T-cell (primary cell): ENCODE measurements at places on chromosomes 5 and 9. TPM values are rescaled to one million over a fixed set of nuclear protein-coding genes. Genes with fewer than 3 reads are reported as not detected.

Gene IFNA6
- not detected for total RNA-seq

Gene NR5A1
- total RNA-seq = 0.29 TPM

- no peaks in the 10 kb centered on the region for H3K27me3 ChIP-seq
- H3K4me1 ChIP-seq = no peaks in the 10 kb centered on the region
- DNase-seq = no peak
- no peak overlapping the region for H3K27ac ChIP-seq
These were observed 831.3 kb downstream of the MTRR start for GRCh38 chr5:8700222-8700621.

GRCh38 chr9:70865471-70865870, 255.9 kb downstream of the TRPM3 start:
- no peaks in the 10 kb centered on the region for H3K27me3 ChIP-seq
- H3K4me1 ChIP-seq = no peaks in the 10 kb centered on the region
- H3K27ac ChIP-seq = no peak overlapping the region
- H3K36me3 ChIP-seq = no peaks in the 10 kb centered on the region
- no peak overlapping the region for H3K4me3 ChIP-seq
- no peak for DNase-seq

DNA sequence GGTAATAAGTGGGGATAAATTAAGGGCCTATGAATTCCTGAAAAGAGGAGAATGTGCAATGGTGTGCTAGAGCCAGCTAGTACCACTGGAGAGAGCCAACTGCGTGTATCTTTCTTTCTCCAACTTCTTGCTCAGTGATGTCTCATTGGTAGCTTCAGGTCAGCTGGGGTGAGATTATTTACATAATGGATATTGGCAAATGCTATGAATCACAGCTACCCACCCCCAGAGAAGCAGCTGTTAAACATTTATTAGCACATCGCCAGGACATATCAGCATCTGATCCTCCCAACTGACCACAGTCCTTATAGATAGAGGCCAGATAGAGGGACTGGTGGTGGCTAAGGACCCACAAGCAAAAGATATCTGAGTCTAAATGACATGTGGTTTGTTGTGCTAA, 421.3 kb downstream of the ACTL7B start:
- H3K27me3 ChIP-seq = peaks cover 3% of the 10 kb centered on the region

GRCh38 chr9:111645806-111646205, 14.7 kb downstream of the DNAJC25 start:
- no peak overlapping the region for H3K27ac ChIP-seq
- no peak for DNase-seq
- peaks cover 17% of the 10 kb centered on the region for H3K36me3 ChIP-seq
- H3K4me1 ChIP-seq = no peaks in the 10 kb centered on the region

DNA sequence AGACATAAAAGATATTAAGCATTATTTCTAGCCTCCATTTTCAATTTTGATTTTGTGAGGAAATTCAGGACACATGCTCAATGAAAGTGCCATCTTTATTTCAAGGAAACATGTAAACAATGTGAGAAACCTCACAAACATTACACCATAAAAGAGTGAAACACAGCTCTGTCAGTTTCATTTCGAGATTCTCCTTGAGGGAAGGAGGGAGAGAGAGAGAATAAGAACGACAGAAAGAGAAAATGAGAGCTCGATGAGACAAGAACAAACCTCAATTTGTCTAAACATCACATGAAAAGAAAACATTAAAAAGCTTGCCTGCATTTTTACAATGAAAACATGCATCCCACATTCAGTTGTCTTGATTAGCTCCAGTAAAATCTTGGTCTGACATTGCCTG, 553.5 kb upstream of the MEF2C start:
- H3K27ac ChIP-seq = no peak overlapping the region
- DNase-seq = no peak
- H3K27me3 ChIP-seq = no peaks in the 10 kb centered on the region
- no peak overlapping the region for H3K4me3 ChIP-seq
- H3K4me1 ChIP-seq = no peaks in the 10 kb centered on the region
- no peaks in the 10 kb centered on the region for H3K36me3 ChIP-seq

GRCh38 chr5:39413771-39414170, 11.0 kb downstream of the DAB2 start:
- H3K4me3 ChIP-seq = no peak overlapping the region
- H3K36me3 ChIP-seq = no peaks in the 10 kb centered on the region
- no peak overlapping the region for H3K27ac ChIP-seq
- no peaks in the 10 kb centered on the region for H3K4me1 ChIP-seq
- DNase-seq = no peak

- no peaks in the 10 kb centered on the region for H3K27me3 ChIP-seq
- H3K36me3 ChIP-seq = no peaks in the 10 kb centered on the region
- no peak overlapping the region for H3K27ac ChIP-seq
- no peaks in the 10 kb centered on the region for H3K4me1 ChIP-seq
- no peak overlapping the region for H3K4me3 ChIP-seq
These were observed 15.8 kb upstream of the TTC23L start for GRCh38 chr5:34822956-34823715.

DNA sequence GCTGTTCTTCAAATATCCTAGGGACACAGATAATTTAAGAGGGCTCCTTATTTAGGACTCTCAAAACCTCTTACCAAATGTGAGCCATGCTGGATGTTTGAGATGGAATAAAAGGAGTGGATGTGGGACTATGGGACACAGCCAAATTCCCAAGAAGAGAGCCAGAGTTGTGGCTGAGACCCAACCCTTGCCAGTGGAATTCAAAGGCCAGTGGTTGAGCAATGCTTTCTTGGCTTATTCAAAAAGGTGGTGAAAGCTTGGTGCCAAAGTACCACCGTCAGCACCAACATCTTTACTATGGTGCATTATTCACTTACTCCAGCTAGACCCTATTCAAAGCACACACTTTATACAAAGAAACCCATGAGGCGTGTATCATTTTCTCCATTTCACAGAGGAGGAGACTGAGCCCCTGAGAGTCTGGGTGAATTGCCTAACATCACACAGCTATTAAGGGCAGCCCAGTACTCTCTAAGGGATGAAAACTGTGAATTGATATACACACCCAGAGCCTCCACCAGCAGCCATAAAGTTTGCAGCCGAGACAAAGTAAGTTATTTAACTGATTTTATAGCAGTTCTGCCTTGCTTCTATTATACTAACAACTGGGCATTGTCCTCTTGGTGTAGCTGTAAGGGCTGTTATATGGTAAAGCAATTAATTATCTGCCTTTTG, 391.7 kb downstream of the ACTL7B start:
- H3K27ac ChIP-seq = no peak overlapping the region
- H3K4me1 ChIP-seq = no peaks in the 10 kb centered on the region
- no peaks in the 10 kb centered on the region for H3K36me3 ChIP-seq
- no peaks in the 10 kb centered on the region for H3K27me3 ChIP-seq
- no peak for DNase-seq
